ENCODE measurements at places on chromosomes 16 and 17. TPM values are rescaled to one million over a fixed set of nuclear protein-coding genes. Genes with fewer than 3 reads are reported as not detected.

Gene COG4
- 39.5 TPM for total RNA-seq

Gene PSME3
- total RNA-seq: 119 TPM

Gene KRTAP3-1
- not detected for total RNA-seq

Gene LYRM9
- total RNA-seq: 4.3 TPM

Gene TERB1
- not detected for total RNA-seq

Gene PROCA1
- 0.94 TPM for total RNA-seq

Gene WFDC1
- total RNA-seq: not detected

Gene HS3ST3B1
- 0.44 TPM for total RNA-seq

Gene PNMT
- total RNA-seq: 0.20 TPM

Gene SLC13A2
- total RNA-seq: not detected

Gene KRT28
- total RNA-seq: not detected

Gene RHBDL1
- total RNA-seq: 0.69 TPM

Gene PPM1E
- not detected for total RNA-seq

Gene SRCIN1
- total RNA-seq: 0.80 TPM

Gene UNC45B
- not detected for total RNA-seq

Measured in mammary microvascular endothelial cell (primary cell).